ENCODE measurements at places on chromosomes 3 and 15.

GRCh38 chr3:85110393-85110792, 151.6 kb downstream of the CADM2 start:
- DNase-seq, result no peak

DNA sequence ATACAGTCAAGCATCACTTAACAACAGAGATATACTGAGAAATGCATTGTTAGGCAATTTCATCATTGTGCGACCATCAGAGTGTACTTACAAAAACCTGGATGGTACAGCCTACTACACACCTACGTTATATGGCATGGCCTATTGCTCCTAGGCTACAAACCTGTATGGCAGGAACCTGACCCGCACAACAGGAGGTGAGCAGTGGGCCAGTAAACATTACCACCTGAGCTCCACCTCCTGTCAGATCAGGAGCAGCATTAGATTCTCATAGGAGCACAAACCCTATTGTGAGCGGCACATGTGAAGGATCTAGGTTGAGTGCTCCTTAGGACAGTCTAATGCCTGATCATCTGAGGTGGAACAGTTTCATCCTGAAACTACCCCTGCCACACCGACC, 89.7 kb downstream of the SCAPER start:
- DNase-seq, result no peak

GRCh38 chr3:149131589-149131988, 2.2 kb downstream of the HPS3 start:
- no peak for DNase-seq

- DNase-seq, result no peak
Observed at GRCh38 chr3:102483556-102483955, 48.7 kb downstream of the ZPLD1 start.

- no peak for DNase-seq
Observed at GRCh38 chr3:15216501-15216900, 10.5 kb downstream of the CAPN7 start.

DNA sequence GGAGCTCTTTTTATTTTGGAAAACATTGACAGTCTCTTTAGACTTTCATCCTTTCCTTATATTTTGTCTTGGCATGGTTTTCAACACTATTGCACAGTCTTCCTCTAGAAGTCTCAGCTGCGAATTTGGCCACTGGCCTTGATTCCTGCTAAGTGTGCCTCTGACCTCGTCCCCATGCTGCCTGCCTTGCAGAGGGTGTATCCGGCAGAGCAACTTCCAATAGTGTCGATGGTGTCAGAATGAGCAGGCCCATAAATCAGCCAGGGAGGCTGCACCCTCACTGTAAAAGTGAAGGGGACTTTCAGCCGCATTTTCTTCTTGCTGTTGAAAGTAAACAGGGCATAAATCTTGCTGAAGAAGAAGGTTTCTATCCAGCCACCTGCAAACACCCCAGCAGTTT, 336.7 kb upstream of the TRIM42 start:
- no peak for DNase-seq

DNA sequence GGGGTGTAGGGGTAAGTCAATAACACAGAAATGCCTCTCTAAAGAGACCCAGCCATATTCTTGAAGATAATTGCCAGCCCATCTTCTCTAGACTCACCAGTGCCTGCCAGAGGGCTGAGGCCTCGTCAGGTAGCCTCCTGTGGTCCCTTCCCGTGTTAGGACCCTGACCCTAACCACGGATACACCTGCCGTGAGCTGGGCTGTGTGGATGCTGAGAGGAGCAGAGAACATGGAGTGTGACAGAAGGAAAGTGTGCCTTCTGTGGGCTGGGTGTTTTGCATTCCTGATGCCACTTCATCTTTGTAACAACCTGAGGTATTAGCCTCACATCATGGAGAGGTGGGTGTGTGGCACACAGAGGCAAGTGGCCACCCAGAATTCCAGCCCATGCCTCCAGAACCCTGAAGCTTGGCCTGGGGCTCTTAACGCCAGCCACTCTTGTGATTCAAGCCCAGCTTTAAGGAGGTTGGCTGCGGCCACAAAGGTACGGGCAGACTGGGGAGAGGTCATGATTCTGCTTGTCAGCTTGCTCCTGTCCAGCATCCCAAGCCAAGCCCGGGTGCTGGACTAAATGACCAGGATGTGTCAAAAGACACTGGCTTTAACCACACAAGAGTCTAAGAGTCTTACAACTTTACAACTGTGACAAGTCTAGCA, 21.1 kb upstream of the ABTB1 start:
- DNase-seq, result no peak

- peak; percentile 67 for DNase-seq
Observed at GRCh38 chr3:123723522-123724168, 138.8 kb upstream of the HACD2 start.

DNA sequence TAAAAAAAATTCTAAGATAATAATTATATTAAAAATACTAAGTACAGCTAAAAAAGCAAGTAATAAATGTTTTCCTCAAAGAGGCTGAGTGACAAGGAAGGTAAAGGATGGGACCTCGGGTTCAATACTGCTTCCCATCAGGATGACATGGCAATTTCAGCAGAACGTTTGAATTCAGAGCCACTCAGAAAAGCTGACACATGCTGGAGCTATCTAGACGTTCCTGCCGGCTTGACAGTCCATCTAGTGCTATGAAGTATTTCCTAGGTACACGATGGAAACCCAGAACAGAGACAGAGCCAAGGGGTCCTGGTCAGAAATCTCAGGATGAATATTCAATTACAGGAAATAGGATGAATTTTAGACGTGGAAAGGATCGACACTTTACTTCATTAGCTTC, 361.8 kb downstream of the FGF12 start:
- DNase-seq, result no peak

GRCh38 chr3:190811775-190812480, 50.6 kb downstream of the GMNC start:
- DNase-seq, result peak; percentile 27

GRCh38 chr15:66847565-66847991, 145.5 kb downstream of the SMAD6 start:
- DNase-seq, result no peak

DNA sequence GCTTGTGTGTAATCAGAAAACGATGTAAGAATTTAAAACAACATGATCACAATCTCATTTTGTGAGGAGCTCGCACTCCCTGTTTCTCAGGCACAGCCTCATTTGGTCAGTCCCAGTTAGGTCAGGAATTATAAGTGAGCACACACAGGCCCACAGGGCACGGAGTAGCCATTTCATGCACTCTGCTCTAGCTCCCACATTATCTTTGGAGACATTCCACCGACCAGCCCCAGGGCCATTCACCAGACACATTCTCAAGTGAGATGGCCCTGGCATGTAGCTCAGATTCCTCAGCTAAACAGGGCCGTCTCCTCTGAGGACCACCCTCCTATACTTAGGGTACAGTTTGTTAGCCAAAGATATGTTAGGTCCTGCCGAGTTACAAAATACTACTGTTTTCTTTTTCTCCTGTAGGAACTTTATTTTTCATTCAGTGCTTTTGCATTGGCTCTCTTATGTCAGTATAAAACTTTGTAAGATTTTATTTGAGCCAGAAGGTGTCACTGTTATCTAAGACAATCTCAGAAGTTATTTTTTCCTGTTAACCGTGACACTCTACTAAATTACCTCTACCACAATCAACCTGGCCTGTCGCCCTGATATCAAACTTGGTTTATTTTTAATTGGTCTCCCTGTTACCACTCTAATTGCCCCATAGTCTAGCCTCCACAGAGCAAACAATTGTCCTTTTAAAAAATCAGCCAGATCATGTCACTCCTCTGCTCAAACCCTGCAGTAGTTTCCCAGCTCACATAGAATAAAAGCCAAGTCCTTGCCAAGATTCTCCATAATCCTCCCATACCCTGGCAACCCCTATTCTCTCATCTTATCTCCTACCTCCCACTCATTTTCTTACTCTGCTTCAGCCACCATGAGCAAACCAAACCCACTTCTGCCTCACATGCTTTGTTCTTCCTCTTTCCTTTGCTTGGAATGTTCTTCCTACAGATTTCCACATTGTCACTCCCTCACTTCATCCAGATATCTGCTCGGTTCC, 105.7 kb downstream of the PPP2R3A start:
- DNase-seq, result no peak

- DNase-seq, result no peak
Observed at GRCh38 chr3:18190646-18191045, 234.5 kb downstream of the SATB1 start.

DNA sequence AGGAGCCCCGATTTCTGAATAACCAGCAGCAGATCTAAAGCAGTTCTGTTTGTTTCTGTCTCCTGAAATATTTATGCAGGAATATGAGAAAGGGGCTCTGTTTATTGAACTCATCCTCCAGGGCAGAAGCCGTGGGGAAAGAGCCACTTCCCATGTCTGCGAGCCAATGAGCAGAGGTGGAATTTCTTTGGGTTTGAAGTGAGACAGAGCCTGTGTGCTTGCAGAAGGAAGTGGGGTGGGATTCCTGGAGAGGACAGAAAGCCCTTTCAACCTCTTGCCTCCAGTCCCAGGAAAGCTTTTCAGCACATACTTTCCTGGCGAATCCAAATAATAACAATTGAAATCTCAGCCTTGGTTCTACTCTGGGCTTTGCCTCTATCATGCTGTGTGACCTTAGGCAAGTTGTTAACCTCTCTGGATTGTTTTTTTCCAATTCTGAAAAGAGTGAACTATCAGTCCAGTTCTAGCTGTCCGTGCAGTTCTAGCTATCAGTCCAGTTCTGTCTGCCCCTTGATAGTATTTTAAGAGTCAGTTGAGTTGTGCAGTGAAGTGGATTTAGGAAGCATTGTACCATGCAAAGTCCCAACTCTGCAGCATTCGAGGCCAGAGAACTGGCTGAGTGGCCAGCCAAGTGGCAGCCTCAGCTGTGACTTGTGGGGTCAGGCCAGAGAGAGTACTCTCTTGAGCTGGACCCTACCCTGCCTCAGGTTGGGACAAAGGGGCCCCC, 15.9 kb downstream of the CORO2B start:
- no peak for DNase-seq

- DNase-seq, result no peak
Observed at GRCh38 chr15:35784745-35785144, 238.8 kb upstream of the DPH6 start.

DNA sequence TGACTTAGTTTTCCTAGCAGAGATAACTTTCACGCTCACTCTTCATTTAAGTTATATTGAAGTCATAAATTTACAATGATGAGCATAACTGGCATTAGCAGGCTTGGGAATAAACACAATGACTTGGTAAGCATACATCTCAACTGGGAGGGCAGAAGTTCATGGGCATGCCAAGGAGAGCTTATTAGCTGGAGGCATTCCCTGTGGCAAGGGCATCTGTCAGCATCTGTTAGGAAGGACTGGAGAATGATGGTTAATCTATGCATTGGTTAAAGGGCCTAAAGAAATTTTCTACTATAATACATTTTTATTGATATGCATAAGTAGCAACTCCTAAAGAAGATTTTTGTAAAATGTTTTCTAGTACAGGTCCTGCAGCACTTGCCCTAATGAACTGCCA, 52.4 kb downstream of the NEK11 start:
- no peak for DNase-seq

DNA sequence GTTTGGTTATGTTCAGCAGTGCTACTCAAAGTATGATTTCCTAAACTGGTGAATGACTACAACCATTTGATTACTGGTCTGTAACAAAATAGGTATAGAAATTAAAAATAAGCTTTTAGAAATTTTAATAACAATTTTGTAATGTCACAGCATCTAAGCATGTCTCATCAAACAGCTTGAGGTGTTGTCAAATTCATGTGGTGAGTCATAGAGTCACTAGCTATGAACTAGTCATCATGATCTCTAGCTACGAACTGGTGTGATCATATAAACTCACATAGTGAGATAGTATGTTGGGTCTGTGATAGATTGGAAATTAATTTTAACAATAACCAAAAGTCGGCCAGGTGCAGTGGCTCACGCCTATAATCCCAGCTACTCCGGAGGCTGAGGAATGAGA, 213.9 kb upstream of the RBMS3 start:
- DNase-seq, result no peak

GRCh38 chr3:36540888-36541518, 160.7 kb downstream of the STAC start:
- DNase-seq, result no peak

- DNase-seq, result no peak
Observed at GRCh38 chr15:31452595-31453557, 126.2 kb downstream of the KLF13 start.

DNA sequence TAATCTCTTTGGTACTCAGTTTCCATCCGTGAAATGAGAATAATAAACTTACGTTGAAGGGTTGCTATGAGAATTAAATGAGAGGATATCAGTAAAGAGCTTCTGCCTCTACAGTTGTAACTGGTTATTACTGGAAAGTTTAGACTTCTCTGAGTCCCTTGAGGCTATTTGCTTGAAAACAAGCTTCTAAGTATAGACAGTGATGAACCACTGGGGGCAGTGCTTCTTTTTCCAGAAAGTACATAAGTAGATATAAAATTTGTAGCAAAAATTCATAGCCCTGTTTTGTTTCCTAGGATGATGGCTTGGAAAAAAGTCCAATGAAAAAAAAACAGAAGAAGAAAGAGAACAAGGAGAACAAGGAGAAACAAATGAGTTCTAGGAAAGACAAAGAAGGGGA, 87.1 kb downstream of the RGMA start:
- DNase-seq, result no peak

DNA sequence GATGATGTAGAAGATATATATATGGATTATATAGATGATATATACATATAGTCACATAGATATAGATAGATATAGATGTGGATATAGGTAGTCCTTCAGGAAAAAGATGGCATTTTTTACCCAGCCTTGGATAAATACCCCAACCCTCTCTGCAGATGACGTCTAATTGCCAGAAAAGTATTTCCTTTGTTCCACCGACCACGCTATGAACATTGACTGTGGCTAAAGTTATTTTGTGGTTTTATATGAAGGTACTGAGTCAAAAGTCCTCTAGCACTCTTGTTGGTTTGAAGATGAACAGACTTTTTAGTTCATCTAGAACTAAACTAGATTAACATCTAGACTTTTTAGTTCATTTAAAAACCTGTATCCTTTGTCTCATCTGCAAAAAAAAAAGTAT, 207.7 kb downstream of the PLOD2 start:
- DNase-seq, result no peak

Data from SK-N-SH (cell line).